Fibroblast of skin of right quadriceps (primary cell): ENCODE measurements at places on chromosomes 3 and 15.

DNA sequence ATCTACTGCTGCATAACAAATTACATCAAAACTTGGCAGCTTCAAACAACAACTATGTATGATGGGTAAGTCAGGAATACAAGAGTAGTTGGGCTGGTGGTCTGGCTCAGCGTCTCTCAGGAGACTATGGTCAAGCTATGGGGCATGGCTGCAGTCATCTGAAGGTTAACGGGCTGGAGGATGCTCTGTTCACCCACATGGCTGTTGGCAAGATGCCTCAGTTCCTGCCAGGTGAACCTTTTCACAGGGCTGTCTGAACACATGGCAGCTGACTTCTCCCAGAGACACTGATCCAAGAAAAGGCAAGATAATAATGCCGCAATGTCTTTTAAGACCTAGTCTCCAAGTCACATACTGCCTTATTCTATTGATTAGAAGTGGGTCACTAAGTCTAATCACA, 63.7 kb downstream of the GPR176 start:
- no peak for DNase-seq

GRCh38 chr15:98518823-98519561, 129.3 kb upstream of the IGF1R start:
- DNase-seq = peak; percentile 75

- peak; percentile 51 for DNase-seq
Observed at GRCh38 chr3:44208086-44208485, 33.6 kb upstream of the TOPAZ1 start.

DNA sequence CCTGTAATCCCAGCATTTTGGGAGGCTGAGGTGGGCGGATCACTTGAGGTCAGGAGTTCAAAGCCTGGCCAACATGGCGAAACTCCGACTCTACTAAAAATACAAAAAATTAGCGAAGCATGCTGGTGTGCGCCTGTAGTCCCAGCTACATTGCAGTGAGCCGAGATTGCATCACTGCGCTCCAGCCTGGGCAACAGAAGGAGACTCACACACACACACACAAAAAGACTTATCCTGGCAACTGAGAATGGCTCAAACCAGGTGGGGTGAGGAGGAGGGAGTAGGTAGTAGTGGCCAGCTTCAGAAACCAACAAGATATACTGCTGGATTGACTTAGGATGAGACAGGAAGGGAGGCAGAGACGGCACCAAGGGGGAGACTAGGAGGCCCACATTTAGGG, 53.4 kb upstream of the APEH start:
- no peak for DNase-seq

GRCh38 chr15:75172284-75172820, 29.3 kb upstream of the C15orf39 start:
- DNase-seq = no peak

DNA sequence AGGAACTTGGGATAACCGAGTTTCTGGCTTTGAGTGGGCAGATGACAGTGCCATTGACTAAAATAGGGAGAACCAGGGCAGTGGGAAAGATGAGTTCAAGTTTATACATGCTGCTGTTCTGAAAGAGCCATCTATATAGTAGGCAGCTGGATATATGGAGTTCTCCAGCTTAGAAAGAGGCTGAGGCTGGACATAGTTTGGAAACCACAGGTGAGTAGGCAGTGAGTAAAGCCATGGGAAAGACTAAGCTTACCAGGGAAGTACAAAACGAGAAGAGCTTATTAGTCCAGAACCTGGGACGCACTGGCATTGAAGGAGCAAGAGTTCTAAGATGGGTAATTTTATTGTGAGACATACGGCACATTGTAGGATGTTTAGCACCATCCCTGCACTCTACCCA, 54.2 kb downstream of the MSL2 start:
- no peak for DNase-seq

DNA sequence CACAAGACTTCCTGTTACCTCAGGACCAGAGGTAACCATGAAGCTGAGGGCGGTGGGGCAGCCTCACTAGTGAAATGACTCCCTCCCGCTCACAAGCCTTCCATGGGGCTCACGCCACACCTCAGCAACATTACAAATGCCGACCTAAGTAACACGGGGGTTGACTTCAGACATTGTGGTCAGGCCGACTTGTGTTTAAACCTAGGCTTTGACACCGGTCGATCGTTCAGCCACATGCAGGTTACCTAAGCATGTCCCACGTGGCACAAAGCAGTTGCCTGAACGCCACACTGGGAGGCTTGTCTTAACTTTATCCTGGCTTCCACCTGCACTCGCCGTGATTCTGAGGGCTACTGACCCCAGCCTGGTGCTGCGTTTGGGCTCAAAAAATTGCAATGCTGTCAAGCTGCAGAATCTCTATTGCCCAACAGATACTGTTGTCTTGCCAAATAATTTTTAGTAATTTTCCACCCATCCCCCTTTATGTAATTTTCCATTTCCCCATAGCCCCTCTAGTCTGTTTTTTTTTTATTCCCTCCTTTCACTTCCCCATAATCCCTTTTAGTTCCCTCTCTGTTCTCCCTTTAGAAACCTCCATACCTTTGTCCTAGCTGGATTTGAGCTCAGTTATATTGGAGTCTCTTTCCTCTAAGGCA, 158.6 kb upstream of the RGMA start:
- no peak for DNase-seq

DNA sequence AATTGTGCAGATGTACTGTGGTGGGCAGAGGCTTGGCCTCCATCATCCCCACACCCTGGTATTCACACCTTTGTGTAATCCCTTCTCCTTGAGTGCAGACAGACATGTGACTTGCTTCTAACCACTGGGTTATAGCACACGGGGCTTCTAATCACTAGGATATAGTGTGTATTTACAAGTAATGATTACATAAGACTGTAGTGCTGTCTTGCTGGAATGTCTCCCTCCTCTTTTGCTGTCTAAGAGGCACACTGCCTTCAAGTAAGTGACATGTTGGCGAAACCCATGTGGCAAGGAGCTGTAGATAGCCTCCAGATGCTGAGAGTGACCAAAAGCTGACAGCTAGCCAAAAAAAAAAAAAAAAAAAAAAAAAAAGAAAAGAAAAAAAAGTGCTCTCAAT, 542.7 kb upstream of the MDFIC2 start:
- DNase-seq = peak; percentile 24

DNA sequence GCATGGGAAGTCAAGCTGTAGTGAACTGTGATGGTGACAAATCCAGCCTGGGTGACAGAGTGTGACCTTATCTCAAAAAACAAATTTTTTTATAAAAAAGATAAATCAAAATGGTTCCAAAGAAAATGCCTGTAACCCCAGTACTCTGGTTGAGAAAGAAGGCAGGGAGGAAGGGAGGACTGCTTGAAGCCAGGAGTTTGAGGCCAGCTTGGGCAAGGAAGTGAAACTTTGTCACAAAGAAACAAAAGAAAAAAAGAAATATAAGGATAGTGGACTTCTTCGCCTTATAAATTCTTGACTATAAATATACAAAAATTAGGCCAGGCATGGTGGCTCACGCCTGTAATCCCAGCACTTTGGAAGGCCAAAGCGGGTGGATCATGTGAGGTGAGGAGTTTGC, 34.1 kb downstream of the SMARCC1 start:
- DNase-seq = no peak

DNA sequence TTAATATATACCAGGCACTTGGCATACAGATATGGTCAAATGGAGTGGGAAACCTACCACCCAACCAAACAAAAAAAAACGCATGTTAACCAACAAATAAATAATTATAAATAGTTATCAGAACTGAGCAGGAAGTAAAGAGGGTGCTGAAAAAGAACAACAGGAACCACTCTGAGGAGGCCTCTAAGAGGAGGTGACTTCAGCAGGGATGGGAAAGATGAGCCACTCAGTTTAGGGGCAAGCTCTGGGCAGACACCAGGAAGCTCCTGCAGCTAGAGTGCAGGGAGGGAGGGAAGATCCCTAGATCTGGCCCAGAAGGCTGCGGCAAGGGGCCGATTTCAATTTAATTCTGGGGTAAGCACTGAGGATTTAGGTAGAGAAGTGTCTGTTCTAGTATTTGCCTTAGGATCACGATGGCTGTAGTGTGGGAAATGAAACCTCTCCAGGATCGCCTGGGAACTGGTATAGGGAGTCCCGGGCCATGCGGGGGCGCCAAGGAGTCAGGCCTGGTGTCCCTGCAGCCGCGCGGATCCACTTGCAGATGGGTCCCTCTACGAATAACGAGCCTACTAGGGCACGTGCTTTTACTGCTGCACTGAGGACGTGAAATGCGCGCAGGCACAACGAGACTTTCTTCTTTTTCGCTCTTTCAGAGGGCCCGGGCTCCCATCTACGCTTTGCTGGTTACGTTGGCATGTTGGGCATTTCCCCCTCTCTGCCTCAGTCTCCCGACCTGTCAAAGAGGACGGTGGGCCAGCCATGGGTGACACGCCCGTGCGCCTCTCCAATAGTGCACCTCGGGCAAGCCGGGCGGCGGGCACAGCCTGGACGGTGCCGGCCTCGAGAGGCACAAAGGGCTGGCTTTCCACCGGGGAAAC, 1.5 kb upstream of the LIMD1 start:
- DNase-seq = peak; percentile 88

- DNase-seq = peak; percentile 99
Observed at GRCh38 chr3:178295292-178295912, 240.8 kb upstream of the KCNMB2 start.

DNA sequence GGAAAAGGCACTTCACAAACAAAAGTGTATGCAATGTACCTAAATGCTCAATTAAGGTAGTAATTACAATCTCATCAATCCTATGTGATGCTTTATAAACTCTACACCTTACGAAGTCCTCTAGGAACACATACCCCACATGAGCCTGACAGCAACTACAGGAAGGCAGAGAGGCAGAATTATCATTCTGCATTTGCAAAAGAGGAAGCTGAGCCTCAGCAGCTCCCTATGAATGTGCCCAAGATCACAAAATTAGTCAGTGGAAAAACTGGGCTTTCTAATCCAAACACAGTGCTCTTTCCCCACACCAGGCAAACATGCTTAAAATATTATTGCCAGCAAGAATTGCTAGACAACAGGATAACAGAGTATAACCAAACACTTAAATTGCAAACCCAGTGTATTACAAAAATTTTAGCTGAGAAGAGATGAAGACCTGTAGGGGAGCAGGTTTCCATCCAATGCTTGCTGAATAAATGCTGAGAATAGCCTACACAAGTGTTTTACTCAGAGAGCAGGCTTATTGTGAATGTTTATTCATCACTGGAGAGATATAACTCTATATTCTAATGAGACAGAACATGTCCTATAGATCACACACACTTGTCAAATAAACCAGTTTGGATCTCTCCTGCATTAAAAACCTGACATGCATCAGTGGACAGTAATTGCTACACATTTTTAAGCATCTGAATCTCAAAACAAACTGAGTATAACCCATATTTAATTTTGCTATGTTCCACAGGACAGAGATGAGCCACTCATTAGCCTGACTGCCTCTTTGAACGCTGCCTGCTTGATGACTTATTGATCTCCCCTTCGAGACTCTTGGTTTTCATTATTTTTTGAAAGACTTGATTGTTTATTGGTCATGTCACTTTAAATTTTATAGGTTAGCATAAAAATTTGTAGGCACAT, 62.2 kb downstream of the PLCH1 start:
- no peak for DNase-seq

GRCh38 chr3:99965077-99965476, 147.4 kb downstream of the CMSS1 start:
- peak; percentile 51 for DNase-seq

GRCh38 chr3:53255423-53255774, 423 bp downstream of the TKT start:
- DNase-seq = no peak

DNA sequence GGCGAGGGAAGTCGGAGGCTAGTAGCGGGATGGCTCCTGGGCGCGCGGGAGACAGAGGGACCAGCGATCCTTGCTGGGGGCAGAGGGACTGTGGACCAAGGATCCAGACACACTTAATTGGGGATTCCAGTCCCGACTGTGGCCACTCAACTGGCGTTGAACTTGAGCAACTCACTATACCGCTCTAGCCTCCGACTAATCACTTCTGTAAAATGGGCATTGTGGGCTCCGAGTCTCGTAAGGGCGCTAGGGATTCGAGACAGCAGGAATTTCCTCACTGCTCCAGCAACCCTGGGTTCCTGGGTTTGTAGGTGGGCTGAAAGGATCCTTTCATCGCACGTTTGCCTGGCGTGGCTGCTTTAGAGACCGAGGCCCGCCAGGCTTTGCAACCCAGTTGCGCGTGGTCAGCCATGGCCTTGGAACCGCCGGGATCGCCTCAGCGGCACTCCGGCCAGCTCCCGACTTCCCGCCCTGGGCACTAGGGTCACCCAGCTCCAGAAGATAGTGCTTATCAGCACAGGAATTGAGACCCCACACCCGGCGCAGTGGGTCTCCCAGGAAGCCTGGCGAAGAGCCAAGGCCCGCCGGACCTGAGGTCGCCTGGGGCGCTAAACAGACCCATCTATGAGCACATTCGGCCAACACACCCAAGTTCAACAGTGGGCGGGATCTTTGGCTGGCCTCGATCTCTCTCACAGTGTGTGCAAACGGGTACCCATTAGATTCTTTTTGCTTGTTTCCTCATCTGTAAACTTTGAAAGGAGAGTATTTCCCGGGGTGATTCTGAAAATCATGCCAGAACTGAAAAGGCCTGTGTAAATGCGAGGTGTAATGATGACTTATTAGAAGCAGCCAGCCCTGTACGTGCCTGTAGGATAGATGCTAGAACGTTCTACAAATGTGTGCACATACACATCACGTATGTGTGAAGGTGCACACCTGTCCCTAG, 9.9 kb downstream of the FOXL2 start:
- no peak for DNase-seq

DNA sequence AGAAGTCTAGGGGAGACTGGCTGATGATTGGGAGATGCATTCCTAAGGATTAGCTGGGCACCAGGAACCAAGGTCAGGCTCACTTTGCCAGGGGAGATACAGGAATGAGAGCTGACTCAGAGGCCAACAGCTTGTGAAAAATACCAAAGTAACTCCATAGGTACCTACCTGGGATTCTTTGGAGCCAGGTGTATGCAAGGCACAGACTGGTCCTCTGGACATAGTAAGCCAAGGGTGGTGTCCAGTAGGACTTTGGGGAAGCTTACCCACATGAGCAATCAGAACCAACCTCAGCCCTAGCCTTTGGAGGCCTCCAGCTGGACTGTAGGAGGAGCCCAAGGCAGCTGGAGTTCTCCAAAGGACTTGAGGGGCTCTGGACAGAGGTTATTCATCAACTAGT, 47.5 kb downstream of the CRYGS start:
- no peak for DNase-seq

GRCh38 chr15:39699516-39700374, 82.9 kb downstream of the FSIP1 start:
- DNase-seq = peak; percentile 42

- no peak for DNase-seq
Observed at GRCh38 chr3:77623500-77623899, 583.6 kb downstream of the ROBO2 start.

- peak; percentile 42 for DNase-seq
Observed at GRCh38 chr15:64092864-64093626, 593 bp downstream of the CIAO2A start.

DNA sequence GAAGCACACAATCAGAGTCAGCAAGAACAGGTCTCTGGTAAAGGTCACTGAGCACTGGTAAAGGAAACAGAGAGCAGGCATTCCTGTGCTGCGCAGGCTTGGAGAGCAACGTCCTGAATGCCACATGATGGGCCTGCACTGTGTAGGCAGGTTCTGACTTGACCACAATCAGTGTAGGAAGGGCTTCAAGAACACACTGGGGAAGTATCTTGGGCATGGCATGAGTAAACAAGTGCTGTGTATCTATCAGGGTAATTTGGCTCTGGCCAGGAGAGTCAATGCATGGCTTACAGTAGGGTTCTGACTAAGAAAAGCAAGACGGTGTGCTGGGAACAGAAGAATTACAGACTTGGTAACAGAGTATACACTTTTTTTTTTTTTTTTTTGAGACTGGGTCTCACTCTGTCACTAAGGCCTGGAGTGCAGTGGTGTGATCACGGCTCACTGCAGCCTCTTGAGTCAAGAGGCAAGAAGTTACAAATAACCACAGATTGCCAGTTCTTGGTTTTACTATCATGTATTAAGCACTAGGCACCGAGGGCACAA, 30.6 kb downstream of the TBC1D2B start:
- DNase-seq = no peak
